MM.1S (cell line): ENCODE measurements at places on chromosomes 3 and 15.

GRCh38 chr3:83873550-83873949 lies 1085.2 kb upstream of the CADM2 start:
- peak; percentile 81 for DNase-seq

DNA sequence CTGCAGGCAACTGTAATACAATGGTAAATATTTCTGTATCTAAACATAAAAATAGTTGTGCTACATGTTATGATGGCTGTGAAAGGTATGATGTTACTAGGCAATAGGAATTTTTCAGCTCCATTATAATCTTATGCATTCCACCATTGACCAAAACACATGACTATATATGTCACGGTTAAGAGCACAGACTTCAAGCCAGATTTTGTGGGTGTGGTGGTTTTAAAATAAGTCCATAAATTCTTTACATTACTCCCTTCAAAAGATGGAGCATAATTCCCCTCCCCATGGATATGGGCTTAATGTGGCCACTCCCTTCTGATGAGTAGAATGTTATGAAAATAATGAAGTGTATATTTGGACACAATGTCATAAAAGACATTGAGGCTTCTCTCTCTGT lies 88.4 kb upstream of the TBC1D5 start:
- DNase-seq = no peak

- DNase-seq = no peak
These were observed 56.4 kb downstream of the TRIM69 start for GRCh38 chr15:44792715-44793114.

DNA sequence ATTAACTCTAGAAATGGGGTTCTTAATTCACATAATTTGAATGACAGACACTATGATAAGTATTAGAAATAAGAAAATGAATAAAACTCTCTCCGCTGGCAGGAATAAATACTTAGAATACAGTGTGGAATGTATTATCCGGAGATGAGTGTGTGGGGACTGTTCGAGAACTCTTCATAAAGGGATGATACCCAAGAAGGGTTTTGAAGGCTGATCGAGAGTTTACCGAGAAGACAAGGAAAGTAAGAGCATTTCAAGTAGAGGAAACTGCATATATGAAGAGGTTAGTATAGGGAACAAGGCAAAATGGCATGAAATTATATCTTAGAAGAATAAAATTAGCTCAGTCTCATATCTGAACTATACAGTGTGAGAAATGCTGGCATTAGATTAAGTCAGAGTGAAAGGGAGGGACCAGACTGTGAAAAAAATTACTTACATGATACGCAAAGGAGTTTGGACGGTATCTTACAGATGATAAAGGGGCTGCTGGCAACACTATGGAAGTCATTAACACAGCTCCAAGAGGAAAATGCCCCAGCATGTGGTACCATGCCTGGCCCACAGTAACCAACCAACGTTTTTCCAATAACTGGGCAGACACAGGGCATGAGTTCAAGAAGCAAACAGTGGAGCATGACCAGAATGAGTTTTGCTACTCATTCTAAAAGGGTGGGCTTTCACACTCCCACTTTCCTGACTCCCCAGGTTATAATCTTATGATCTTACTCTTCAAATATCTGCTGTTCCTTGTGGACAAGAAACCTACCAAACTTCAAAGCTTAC lies 6.5 kb downstream of the DCBLD2 start:
- no peak for DNase-seq

GRCh38 chr3:56823984-56824703 lies 22.4 kb upstream of the ARHGEF3 start:
- no peak for DNase-seq

DNA sequence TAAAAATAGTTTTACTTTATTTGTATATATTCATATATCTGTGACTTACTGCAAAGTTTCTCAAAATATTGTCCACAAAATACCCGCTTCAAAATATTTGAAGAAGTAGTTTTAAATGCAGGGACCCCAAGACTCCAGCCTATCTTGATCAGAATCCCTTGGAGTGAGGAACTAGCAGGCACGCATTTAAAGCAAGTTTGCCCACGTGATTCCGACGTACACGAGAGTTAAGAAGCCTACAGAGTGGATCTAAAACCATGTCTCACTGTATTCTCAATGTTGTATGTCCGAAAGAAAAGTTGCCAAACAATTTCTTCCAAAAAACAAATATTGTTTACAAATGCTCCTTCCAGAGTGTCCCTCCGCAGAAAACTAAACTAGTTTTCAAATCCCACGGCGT lies 1.7 kb downstream of the GABRB3 start:
- no peak for DNase-seq

DNA sequence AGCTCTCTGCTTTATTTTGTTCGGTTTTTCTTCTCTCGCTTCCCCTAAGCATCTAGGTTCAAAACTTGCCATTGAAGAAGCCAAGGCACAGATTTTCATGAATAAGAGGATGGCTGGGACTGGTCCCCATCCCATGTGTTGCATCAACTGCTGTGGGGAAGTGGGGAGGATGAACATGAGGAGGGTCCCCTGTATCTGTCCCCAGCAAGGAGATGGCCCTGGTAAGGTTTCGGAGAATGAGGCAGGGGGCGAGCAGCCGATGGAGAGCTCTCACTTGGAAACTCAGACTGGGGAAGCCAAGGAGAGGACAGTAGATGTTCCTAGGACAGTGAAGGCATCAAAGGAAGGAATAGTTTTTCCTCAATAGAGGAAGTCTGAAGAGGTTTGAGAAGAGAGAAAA lies 142.0 kb upstream of the ATP2B2 start:
- no peak for DNase-seq

GRCh38 chr15:28127036-28127435 lies 27.9 kb upstream of the OCA2 start:
- DNase-seq = no peak

DNA sequence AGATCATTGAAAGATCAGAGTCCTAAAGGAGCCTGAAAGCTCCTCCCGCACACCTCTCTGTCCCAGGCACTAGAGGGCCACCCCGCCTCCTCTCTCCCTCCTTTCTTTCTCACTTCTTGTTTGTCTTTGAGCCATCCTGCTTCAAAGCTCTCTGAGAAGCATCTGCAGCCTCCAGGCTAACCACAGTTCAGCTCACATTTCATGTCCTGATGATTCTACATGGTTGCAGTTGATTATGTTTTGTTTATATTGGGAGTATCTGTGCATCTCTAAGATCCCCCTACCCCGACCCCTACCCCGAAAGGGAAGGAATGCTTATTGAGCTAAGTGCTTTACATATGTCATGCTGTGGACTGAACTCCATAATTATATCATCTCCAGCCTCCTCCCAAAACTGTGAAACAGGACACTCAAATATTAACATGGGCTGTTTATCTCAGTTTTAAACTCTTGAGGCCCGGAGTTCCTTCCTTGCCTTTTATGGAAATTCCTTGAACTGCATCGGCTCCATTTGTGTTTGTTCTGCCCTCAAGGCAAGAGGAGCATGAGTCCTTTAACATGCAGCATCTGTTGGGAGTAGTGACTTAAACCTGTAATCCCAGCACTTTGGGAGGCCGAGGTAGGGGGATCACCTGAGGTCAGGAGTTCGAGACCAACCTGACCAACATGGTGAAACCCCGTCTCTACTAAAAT lies 30.9 kb downstream of the MGLL start:
- peak; percentile 36 for DNase-seq

GRCh38 chr3:194585880-194586281 lies 47.3 kb downstream of the TMEM44 start:
- no peak for DNase-seq

DNA sequence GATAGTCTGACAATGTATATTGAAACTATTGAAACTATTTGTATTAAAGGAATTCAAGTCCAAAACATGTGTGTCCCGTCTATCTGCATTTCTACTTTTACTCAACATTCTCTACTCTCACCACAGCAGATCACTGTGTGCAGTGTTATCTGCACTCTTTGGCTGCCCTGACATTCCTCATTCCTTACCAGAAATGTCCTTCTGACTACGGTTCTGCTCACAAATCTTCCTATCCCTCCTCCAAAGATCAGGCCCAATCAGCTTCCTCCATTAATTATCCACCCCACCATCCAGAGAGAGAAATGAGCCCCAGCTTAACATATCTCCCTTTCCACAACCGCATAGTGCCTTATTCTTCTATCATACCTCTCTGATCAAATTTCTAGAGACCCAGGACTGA lies 94.7 kb downstream of the TBL1XR1 start:
- no peak for DNase-seq

GRCh38 chr3:123817413-123817812 lies 66.7 kb downstream of the MYLK start:
- DNase-seq = no peak

DNA sequence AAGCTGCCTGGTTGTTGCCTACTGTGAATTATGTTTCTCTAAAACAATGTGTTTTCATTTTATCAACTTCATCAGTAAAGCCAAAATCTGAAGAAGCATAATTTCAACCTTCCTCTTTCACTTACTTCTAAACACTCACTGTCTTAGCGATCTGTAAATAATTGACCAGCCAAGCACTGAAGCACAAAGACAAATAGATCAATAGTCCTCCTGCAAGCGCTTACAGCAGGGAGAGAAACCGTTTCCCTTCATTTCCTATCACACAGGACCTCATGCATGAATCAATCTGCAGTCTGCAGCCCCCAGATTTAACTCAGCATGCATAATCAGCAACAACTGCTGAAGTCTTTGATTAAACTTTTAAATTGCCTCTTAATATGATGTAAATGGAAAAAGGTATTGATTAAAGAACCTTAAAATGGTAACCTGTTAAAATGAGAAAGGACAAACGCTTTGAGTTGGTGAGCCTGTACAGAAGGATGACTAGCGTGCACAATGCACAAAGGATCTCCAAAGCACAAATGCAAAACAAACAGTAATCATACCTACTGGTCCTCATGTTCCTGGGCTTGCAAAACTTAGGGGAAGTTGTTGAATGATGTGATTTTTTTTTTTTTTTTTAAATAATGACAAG lies 370.2 kb upstream of the ZNF385D start:
- no peak for DNase-seq

GRCh38 chr3:19428729-19429128 lies 280.4 kb downstream of the KCNH8 start:
- DNase-seq = no peak

- DNase-seq = no peak
These were observed 108.4 kb upstream of the DPH6 start for GRCh38 chr15:35654332-35654731.

DNA sequence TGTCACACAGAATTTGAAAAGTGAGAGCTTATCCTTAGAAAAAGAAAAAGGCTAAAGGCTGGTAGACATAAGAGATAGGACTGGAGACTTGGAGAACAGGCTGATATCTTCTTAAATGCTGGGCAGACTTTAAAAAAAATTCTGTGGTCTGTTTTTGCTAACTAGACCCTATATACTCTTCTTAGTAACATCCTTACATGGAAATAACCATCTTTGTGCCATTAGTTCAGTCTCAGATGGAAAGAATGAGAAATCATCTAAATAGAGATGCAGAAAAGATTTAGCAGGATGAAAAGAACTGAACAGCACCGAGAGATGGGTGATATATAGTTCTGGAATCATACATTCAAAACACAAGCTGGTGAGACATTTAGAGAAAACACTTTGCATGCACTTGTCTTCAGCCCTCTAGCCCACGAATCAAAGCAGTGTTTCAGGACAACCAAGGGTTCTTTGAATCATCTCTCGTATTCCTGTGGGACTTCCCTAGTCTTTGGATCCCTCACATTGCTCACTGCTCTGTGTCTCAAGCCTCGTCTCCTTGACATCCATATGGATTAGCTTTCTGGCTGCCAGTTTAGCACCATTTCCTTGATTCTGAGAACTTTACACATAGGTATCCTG lies 93.0 kb upstream of the LYSMD4 start:
- no peak for DNase-seq

DNA sequence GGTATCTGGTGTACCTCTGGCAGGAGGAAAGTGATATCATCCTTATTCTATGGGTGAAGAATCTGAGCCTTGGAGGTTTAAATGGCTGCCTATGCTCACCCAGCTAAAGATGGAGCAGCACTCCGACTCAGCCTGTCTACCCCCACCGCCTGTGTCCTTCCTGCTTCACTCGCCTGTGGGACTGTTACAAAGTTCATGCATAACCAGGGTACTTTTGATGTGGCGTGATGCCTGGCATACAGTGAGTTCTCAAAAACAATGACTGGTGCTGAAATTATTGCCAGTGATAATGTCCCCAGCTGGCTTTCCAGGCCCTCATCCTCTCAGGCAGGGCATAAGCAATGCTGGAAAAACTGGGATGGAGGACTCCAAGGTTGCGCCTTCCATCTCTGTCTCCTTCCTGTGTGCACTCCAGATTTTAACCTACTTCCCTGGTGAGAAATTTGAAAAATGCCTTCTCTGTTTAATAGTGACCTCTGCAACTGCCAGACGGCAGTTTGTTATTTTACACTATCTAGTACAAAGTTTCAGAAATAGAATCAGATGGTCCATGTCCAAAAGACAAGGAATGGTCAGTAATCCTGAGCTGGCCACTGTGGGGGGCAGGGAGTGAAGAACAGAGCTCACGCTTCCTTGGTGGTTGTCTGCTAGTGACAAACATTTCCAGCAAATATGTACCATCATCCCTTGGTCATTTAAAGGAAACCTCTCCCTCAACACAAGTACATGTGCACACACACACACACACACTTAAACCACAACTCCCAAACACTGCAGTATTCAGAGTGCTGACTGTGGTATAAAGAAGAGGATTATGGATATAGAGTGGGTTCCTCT lies 86.5 kb upstream of the NMNAT3 start:
- DNase-seq = no peak

- DNase-seq = no peak
These were observed 1.4 kb upstream of the HERC1 start for GRCh38 chr15:63835211-63835568.

GRCh38 chr3:45330510-45331295 lies 57.7 kb upstream of the LARS2 start:
- DNase-seq = no peak

GRCh38 chr3:196677353-196677752 lies 34.7 kb downstream of the CEP19 start:
- DNase-seq = no peak

DNA sequence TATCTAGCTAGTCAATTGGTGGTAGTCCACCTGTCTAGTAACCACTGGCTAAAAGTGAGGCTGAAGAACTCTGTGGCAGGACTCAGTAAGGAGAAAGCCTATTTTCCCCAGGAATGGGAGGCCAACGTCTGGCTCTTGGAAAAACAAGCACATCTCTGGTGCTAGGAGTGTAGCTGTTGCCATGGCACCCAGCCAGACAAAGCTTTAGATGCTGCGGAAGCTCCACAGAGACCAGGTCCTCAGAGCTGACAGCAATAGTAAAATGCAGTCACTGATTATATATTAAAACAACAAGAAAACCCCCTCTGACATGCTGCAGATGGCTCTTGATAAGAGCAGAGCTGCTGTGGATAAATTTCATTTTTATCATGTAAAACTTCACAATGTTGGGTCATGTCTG lies 124.9 kb upstream of the STRIT1 start:
- no peak for DNase-seq

- DNase-seq = no peak
These were observed 50.4 kb upstream of the LIMD1 start for GRCh38 chr3:45544024-45544716.

- peak; percentile 15 for DNase-seq
These were observed 176.8 kb downstream of the TUSC7 start for GRCh38 chr3:116886202-116886893.
